ENCODE measurements at places on chromosomes 5 and 9.

DNA sequence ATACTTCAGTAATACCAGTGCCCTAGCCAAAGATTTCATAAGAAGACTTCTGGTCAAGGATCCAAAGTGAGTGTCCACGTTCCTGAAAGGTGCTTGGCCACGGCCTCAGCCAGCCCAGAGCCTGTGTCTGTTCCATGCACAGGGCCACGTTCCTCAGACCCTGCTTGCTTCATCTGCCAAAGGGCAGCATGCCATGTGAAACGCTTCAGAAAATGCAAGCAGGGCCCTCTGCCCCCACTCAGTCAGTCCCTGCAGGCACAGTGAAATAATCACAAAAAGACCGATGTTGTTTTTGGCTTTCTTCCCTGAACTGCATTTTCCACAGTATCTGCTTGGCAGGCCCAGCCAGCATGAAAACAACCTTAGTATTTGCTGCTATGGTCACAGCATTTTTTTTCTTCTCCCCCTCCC is 85.5 kb upstream of the CTSL start:
- DNase-seq, result no peak

- no peak for DNase-seq
These were observed 13.4 kb upstream of the MSMP start for GRCh38 chr9:35767458-35767857.

DNA sequence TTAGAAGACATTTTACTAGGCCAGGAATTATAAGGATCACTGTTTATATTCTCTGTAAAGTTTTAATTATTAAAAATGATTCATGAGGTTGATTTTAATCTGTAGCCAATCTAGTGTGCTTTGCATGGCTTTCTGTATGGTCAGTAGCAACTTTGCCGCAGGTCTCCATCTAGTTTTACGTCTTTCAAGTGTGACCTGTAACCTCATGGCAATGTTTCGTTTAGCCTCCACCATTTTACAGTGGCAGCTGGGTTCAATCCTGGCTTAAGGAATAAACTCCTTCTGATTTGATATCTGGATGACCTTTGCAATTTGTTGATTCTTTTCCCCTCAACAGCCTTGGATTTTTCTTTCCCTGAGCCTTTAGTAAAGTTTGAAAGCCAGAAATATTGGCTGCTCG is 434.5 kb upstream of the CDH9 start:
- no peak for DNase-seq

- DNase-seq, result no peak
These were observed 58.6 kb downstream of the PTPN3 start for GRCh38 chr9:109439378-109440116.

- DNase-seq, result no peak
These were observed 17.3 kb downstream of the TRUB2 start for GRCh38 chr9:128304971-128305288.

- DNase-seq, result no peak
These were observed 33.5 kb downstream of the ANXA6 start for GRCh38 chr5:151123897-151124751.

GRCh38 chr9:69895659-69896058 is 75.0 kb downstream of the CFAP95 start:
- DNase-seq, result no peak

DNA sequence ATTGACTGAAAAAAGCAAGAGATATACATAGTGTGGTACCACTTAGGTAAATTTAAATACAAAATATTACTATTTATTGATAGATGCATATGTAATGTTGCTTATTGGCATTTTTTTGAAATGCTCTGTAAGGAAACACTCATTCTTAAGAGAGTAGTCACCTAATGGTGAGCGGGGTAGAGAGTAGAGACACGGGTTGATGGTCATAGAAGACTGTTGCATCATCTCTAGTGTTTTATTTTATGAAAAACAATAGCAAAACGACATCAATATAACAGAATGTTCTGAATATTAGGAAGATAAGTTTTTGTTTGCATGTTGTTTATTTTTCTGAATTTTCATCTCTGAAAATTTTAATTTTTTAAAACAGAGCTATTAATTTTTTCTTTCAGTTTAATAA is 4.0 kb downstream of the SRP19 start:
- DNase-seq, result no peak

DNA sequence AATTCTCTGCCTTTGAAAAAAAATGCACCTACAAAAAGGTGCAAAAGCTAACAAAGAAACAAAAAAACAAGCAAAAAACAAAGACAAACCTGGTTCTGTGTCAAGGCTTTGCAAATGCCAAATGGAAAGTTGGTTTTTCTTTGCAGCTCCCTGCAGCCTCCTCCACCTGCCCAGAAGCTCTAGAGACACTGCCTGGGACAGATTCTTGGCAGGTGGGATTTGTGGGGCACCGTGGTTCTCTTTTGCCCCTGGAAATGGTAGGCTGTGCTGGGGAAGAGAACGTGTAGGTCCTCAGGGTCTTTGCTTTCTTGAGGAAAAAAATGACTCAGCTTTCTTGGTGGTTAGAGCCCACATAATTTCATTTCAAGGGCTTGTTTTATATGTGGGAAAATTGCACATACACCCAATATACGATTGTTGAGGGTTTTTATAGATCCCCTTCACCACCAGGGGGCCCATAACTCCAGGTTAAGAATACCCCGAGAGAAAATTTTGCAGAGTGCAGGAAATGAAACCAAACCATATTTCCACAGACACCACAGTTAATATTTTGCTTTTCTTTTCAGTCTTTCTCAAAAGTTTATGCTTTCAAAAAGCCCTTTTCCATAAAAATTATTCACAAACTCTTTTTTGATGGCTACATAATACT is 58.7 kb downstream of the NXNL2 start:
- peak; percentile 7 for DNase-seq

GRCh38 chr5:58759745-58760144 is 176.9 kb downstream of the RAB3C start:
- no peak for DNase-seq

DNA sequence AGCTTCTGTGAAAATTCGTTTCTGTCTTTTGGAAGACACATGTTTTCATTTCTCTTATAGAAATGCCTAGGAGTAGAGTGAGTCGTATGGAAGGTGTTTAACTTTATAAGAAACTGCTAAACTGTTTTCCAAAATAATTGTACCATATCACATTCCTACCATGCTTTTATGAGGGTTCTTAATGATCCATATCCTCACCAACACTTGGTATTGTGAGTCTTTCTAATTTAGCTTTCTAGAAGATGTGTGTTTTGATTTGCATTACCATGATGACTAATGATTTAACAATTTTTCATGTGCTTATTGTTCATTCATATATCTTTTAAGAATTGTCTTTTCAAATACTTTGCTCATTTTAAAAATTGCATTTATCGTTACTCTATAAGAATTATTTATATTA is 223.6 kb downstream of the COMMD10 start:
- no peak for DNase-seq

GRCh38 chr5:97042996-97043395 is 99.4 kb downstream of the LIX1 start:
- no peak for DNase-seq

GRCh38 chr5:100731768-100732167 is 171.3 kb downstream of the ST8SIA4 start:
- DNase-seq, result no peak

DNA sequence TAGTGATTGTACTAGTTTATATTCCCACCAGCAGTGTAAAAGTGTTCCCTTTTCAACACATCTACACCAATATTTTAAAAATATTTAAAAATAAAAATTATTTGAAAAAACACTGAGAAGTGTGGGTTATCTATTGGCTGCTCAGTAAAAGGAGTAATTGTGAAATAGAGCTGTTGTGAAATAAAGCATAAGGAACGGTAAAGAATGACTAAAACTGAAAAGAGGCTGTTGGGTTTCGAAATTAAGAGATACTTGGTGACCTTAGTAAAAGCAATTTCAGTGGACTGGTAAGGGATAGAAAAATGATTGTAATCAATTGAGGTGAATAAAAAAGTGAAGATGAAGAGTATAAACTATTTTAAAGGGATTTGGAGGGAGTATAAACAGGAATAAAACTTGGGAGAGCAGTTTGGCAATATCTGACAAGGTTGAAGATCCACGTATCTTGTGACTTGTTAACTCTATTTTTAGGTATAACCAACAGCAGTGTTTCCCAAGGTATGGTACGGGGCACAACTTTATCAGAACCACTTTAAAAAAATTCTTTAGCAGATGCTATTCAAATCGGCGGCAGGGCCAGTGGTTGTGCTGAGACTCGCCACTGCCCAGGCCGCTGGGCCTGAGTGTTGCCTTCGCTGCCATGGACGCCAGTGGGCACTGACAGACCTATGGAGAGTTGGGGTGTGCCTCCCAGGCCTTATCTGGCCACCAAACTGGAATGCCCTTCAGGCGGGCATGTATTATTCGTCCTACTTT is 63.3 kb downstream of the TMEM38B start:
- DNase-seq, result no peak

GRCh38 chr5:33343676-33344327 is 97.0 kb upstream of the TARS1 start:
- no peak for DNase-seq

- no peak for DNase-seq
These were observed at the start of gene ST6GALNAC6 for GRCh38 chr9:127899128-127899943. Gene ST6GALNAC6, minus strand, starts transcription at chr9:127899603. Its CDS starts 1,622 bp downstream, at chr9:127897981.

GRCh38 chr5:82222597-82223574 is 55.3 kb downstream of the RPS23 start:
- DNase-seq, result no peak

DNA sequence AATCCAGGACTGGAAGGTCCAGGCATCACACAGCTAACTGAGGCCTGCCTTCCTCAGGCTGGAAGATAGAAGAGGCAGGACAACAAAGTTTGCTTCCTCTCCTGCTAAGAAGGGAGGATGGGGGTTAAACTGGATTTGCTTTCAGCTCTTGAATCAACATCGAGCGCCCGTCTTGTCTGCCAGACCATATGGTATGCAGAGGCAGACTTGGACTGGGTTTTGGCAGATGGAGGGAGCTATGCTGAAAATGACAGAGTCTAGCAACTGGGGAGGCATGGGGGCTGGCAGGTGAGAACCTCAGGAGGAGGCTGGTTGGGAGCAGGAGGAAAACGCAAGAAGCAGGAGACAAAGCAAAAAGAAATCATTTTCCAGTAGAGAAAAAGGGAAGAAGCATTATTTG is 289.5 kb upstream of the IL12B start:
- DNase-seq, result no peak

GRCh38 chr5:152332716-152333460 is 72.2 kb downstream of the NMUR2 start:
- no peak for DNase-seq

GRCh38 chr9:124254261-124254682 is 3.5 kb upstream of the NEK6 start:
- DNase-seq, result no peak

- DNase-seq, result no peak
These were observed 23.9 kb upstream of the C5orf24 start for GRCh38 chr5:134821841-134822240.

GRCh38 chr9:114291064-114291474 is 31.8 kb upstream of the ORM1 start:
- DNase-seq, result peak; percentile 51

DNA sequence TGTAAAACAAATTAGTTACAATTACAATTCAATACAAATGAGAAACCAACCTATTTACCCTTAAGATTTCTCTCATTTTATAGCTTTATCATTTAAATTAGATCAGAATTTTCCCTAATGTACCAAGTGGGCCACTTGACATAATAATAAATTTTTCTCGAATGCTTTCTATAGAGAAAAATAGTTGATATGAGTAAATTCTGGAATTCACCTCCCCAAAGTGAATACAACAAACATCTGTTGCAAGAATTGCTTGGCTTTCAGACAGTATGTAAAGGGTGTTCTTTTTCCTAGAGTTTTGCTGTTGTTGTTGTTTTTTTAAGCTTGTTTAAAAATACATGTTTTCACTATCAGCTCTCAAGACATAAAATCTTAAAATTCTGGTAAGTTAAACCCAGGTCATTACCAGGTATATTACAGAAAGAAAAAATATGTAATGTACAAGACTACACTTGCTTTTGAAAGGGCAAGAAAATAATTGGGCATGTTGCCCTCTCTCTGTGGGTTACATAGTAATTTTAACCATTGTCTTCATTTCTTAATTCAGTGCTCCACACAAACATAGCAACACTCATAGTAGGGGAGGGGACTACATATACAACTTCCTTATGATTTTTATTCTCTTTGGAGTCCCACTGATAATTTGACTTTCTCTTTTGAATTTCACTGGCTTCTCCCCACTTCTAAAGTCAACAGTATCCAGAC is 200.6 kb downstream of the ARL15 start:
- DNase-seq, result no peak

DNA sequence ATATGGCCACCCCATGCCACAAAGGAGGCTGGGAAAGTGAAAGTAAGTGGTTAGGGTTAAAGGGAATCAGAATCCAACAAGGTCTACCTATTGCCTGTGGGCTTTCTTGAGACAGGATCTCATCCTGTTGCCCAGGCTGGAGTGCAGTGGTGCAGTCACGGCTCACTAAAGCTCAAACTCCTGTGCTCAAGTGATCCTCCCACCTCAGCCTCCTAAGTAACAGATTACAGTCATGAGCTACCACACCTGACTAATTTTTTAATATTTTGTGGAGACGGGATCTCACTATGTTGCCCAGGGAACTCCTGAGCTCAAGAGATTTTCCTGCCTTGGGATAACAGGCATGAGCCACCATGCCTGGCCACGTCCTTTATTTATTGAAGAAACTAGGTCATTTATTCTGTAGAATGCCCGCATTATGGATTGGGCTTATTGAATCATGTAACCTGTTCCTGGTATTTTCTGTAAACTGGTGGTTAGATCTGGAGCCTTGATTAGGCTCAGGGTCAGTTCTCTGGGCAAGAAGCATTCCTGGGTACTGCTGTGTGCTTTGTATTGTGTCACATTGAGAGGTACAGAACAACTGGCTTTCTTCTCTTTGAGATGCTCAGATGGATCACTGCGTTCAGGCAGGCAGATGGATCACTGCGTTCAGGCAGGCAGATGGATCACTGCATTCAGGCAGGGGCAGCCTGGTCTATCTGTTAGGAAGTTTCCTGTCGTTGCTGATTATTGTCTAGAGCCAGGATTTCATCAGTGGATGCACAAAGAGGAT is 41.6 kb downstream of the ERGIC1 start:
- DNase-seq, result no peak

- no peak for DNase-seq
These were observed 505.3 kb downstream of the CCDC171 start for GRCh38 chr9:16058131-16058549.

- DNase-seq, result no peak
These were observed 118.4 kb downstream of the CTNND2 start for GRCh38 chr5:11785771-11786352.

GRCh38 chr5:40679913-40680681 is at the start of gene PTGER4:
Gene PTGER4, plus strand, starts transcription at chr5:40679915. Its CDS starts 1,079 bp downstream, at chr5:40680994.
- DNase-seq, result no peak

- DNase-seq, result no peak
These were observed 5.2 kb downstream of the OLFML2A start for GRCh38 chr9:124781967-124782660.

- no peak for DNase-seq
These were observed 59.1 kb upstream of the ENTREP1 start for GRCh38 chr9:69265891-69266290.
